Heart left ventricle (tissue), 16 donors: ENCODE measurements at places on chromosomes 16 and 17. TPM values are rescaled to one million over a fixed set of nuclear protein-coding genes. Genes with fewer than 3 reads are reported as not detected.

DNA sequence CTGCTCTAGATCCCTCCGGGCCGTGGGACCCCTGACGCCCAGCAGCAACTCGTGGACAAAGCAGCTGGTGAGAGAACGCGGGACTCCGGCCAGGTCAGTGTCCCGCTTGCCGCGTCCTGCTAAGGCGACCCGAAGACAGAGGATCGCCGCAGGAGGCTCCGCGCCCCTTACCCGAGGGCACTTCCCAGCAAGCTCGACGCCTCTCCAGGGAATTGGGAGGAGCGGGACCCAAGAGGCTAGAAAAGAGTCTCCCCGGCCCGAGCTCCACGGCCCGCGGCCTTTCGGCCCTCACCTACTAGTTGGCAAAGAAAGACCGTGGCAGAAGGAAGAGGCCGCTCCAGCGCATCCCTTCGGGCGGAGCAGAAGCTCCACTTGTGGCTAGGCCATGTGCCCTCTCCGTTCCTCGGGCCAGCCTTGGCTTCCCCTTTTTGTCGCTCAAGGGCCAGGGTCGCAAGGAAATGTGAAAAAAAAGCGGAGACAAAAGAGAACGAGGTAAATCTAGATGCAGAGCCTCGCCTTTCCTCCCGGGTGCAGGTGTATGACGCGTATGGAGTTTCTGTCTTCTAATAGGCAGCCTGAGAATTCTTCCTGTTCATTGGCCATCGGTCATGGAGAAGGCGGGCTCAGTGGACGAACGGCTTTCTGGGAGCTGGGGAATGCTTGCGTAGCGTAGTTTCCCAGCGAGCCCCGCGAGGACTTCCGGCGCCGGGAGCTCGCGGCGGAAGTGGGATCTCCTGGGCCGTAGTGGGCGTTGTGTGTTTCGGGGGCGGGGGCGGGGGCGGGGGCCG is at the start of gene ZNF213:
Gene ZNF213 (plus strand): TSS at position 692 of the 788 bp plus-strand sequence. CDS start 2,252 bp downstream, outside the sequence.
- no peaks in the 10 kb centered on the region for H3K27me3 ChIP-seq
- H3K4me1 ChIP-seq: peaks cover 12% of the 10 kb centered on the region
- H3K4me3 ChIP-seq: peak within 1 kb of the TSS; percentile 94

DNA sequence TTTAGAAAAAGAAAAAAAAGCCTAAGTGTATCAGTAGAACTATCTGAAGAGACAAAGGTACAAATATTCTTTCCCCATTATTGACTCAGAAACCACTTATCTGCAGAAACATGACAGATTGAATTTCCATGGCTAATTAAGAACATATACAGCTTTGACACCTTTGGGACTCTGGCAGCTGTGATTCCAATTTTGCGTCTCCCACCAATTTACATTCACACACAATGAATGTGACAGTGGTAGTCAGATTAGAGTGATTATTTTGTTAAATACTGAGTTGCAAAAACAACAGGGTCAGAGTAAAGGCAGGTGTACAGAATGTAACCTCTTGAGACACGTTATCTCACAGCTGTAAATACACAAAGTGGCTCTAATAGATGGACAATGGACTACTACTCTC is 5.3 kb upstream of the PPM1D start:
- no peak overlapping the region for H3K4me3 ChIP-seq
- H3K27me3 ChIP-seq: no peaks in the 10 kb centered on the region

- H3K36me3 ChIP-seq: no peaks in the 10 kb centered on the region
- no peak overlapping the region for H3K4me3 ChIP-seq
- H3K27me3 ChIP-seq: peaks cover 33% of the 10 kb centered on the region
- H3K27ac ChIP-seq: no peak overlapping the region
- no peak for DNase-seq
These were observed 10.5 kb upstream of the KRT23 start for GRCh38 chr17:40947929-40948328.

- H3K4me1 ChIP-seq: peaks cover 16% of the 10 kb centered on the region
- DNase-seq: no peak
- H3K4me3 ChIP-seq: no peak overlapping the region
- no peaks in the 10 kb centered on the region for H3K27me3 ChIP-seq
- H3K27ac ChIP-seq: peak overlapping the region; percentile 83
- H3K36me3 ChIP-seq: no peaks in the 10 kb centered on the region
These were observed 4.3 kb upstream of the ZNF750 start for GRCh38 chr17:82843904-82844680.

DNA sequence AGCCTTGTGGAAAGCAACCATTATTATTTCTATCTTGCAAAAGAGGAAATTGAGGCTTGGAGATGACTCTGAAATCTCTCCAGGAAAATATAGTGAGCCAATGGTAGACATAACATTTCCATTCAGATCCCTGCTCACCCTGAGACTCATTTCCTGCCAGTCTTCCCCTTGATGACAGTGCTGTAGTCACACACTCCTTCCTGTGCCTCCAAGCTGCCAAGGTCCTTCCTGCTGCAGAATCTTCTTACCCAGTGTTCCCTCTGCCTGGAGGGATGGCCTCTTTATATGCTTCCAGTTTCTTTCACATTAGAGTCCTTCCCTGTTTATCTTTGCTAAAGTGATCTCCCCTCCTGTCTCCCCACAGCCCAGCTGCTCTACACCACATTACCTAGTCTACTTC is 648.1 kb downstream of the TOX3 start:
- H3K36me3 ChIP-seq: no peaks in the 10 kb centered on the region
- H3K27ac ChIP-seq: no peak overlapping the region
- DNase-seq: no peak

DNA sequence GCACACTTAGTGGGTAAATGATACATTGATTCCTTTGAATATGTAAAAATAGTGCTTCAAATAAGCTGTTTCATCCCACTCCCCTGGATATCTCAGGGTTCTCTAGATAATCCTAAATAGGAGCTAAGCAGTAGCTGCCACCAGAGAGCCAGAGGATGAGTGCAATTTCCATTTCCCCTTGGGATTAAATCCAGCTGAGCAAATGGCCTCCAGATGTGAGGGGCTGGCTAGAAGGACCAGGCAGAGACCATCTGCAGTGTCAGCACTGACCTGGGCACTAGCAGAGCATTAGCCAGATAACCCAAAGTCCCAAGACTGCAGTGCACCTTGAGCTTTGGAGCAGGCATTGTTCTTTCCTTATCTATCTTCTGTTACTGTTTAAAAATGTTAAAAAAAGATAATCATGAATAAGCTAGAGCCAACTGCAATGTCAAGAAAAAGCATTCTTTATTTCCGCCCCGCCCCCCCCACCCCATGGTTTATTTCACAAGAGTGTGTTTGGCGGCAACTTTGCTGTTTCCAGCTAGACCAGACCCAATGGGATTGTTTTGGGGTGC is 19.5 kb downstream of the GPR179 start:
- no peak overlapping the region for H3K4me3 ChIP-seq
- no peaks in the 10 kb centered on the region for H3K4me1 ChIP-seq
- H3K27me3 ChIP-seq: no peaks in the 10 kb centered on the region

DNA sequence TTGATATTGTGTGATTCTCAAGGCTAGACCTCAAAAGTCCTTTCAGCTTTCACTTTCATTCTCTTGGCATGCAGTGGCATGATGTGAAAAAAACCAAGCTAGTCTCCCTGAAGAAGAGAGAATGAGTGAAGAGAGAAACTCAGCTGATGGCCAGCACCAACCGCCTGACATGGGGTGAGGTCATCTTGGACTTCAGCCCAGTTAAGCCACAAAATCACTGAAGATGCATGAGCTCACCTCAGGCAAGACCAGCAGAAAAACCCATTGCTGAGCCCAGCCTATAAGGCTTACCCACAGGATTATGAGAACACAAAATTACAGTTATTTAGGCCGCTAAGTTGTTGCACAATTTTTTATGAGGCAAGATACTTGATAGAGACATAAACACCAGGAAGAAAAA is 496.5 kb downstream of the TOX3 start:
- no peaks in the 10 kb centered on the region for H3K27me3 ChIP-seq
- no peak overlapping the region for H3K27ac ChIP-seq
- no peaks in the 10 kb centered on the region for H3K4me1 ChIP-seq
- H3K4me3 ChIP-seq: no peak overlapping the region

DNA sequence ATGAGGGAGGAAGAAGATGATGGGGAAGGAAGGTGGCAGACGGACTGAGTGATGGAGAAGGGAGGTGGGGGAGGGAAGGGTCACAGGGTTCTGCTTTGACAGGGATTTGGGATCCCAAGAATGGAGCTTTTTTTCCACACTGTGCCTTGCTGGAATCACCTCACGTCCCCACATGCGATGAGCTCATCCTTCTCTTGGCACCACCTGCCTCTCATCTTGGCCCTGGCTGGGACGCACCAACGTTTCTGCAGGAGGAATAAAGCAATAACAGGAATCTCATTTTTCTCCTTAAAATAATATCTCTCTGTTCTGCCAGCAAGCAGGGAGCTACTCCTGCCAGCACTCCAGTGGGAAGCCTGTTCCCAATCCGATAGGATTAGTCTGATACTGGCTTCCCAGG is 47.8 kb downstream of the MEOX1 start:
- H3K27ac ChIP-seq: no peak overlapping the region
- H3K4me1 ChIP-seq: no peaks in the 10 kb centered on the region
- no peak overlapping the region for H3K4me3 ChIP-seq
- no peaks in the 10 kb centered on the region for H3K36me3 ChIP-seq

DNA sequence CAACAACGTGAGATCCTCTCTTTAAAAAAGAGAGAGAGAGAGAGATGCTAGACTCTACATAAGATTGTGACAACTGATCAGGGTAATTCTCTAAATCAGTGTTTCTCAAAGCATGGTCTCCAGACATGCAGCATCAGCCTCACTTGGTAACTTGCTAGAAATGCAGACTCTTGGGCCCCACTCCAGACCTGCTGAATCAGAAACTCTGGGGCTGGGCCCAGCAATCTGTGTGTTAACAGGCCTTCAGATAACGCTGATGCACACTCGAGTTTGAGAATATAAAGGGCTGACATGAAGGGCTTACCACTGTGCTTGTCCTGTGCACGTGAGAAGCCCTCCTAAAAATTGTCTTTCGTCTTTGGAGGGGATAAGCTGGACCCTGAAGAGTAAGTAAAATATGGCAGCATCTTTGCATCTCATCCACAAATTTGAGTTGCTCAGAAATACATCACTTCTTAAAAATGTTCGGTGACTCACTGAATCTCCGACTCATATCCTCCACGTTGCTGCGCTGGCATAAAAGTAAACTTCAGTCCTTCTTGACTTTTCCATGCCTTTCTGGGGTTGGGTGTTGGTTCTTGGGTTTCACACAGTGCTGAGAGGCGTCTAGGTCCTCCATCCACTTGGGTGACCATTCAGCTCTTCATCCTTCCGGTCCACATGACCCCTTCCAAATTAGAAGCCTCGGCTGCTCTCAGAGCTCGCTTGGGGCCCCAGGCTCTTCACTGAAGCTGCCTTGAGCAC is 26.1 kb upstream of the KDM8 start:
- no peaks in the 10 kb centered on the region for H3K4me1 ChIP-seq
- DNase-seq: no peak
- no peaks in the 10 kb centered on the region for H3K36me3 ChIP-seq
- H3K4me3 ChIP-seq: no peak overlapping the region
- no peaks in the 10 kb centered on the region for H3K27me3 ChIP-seq

GRCh38 chr16:22335668-22336246 is 38.5 kb downstream of the POLR3E start:
- H3K36me3 ChIP-seq: peaks cover 55% of the 10 kb centered on the region
- no peak overlapping the region for H3K27ac ChIP-seq
- H3K27me3 ChIP-seq: no peaks in the 10 kb centered on the region
- no peaks in the 10 kb centered on the region for H3K4me1 ChIP-seq

DNA sequence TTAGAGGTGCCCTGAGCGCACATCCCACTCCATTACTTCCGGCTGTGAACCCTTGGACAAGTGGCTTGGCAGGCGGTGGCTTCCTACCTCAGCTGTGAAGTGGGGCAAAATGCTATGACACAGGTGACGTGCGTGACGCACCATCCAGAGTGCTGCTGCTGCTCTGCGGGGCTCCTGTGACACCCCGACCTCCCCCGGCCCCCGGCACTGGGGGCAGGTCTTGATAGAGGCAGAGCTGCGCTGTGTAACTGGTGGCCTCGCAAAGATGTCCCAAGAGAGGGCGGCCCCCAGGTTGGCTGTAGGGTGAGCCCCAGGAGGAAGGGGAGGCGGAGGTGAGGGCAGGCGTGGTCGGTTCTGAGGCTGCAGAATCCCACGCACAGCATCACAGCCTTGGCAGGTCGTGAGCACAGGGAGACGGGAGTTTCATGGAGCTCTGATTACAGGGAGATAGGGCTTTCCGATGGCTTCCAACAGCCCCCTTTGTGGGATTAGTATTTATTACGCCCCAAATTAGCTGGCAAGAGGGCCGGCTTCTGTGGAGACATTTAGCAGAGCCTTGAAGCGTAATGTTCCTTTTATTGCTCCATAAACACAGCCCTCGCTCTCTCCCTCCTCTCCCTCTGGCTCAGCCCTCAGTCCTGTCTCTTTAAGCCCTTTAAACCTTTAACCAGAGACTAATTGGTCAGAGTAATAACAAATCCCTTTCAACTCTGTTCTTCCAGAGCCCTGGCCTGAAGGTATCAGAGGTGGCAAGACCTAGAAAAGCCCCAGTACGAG is 328.1 kb downstream of the C16orf95 start:
- H3K27ac ChIP-seq: no peak overlapping the region
- H3K36me3 ChIP-seq: no peaks in the 10 kb centered on the region
- peaks cover 22% of the 10 kb centered on the region for H3K4me1 ChIP-seq
- H3K27me3 ChIP-seq: peaks cover 3% of the 10 kb centered on the region

ADCY7 gene
- 5.3 TPM for polyA plus RNA-seq
